Stimulated activated CD4-positive, alpha-beta T cell treated with anti-CD3 and anti-CD28 coated beads, Interleukin-12 subunit alpha, Interleukin-12 subunit beta, amount 100 ng/mL, for 48 hours (primary cell): ENCODE measurements at places on chromosomes 16 and 17.

DNA sequence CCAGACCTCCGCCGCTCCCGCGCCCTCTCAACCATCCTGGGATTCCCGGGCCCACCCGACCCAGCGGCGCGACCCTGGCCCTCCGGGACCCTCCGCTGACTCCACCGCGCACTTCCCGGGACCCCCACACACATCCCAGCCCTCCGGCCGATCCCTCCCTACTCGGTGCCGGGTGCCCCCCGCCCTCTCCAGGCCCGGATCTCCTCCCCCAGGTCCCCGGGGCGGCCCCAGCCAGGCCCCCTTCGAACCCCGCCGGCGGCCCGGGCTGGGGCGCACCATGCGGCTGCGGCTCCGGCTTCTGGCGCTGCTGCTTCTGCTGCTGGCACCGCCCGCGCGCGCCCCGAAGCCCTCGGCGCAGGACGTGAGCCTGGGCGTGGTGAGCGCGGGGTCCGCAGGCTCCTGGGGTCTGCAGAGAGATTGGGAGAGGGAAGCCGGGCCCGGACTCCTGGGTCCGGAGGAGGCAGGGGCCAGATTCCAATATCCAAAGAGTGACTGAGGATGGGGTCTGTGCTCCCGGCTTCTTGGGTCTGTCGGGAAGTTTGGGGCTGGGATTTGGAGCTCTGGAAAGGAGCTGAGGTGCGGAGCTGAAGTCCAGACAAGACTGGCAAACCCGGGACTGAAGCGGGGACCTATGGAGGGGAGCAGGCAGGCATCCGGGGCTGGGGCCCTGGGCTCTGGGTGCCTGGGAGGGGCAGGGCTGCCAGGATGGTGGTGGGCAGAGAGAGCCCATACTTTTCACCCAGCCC, 453 bp downstream of the MMP25 start:
- DNase-seq: no peak

DNA sequence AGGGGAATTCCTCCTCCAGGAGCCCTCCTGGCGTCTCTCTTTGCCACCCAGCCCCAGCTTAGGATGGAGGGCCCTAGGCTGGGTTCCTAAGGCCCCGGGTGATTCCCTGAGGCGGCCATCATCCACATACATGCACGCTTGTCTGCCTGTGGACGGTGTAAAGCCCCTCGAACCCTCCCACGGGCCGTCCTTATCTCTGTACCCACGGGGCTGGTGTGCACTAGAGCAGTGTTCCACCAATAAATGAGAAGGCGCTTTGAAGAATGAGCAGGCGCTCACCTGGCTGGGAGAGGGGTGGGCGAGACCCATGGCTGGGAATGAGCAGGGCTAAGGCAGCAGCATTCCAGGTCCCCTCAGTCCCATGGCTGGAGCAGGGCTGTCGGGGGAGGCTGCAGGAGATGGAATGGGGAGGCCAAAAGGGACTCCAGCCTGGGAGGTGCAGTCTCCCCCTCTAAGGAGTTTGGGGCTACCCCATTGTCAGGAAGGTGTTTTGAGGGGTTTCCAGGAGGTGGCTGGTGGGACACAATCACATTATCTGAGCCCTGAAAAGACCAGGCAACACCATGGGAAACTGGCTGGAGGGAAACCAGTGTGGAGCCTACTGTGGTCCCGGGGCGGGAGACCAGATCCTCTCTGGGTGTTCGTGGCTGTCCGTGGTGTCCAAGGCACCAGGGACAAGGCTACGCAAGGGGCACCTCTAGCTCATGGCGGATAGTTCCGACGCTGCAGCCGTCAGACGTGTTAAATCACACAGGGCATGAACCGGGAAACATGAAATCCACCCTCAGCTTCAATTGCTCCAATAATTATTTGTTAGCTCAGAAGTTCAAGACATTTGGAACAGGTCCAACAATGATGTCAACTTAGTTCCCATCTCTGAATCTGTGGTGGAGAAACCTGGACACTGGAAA, 87.5 kb upstream of the DNAH17 start:
- no peak for DNase-seq

DNA sequence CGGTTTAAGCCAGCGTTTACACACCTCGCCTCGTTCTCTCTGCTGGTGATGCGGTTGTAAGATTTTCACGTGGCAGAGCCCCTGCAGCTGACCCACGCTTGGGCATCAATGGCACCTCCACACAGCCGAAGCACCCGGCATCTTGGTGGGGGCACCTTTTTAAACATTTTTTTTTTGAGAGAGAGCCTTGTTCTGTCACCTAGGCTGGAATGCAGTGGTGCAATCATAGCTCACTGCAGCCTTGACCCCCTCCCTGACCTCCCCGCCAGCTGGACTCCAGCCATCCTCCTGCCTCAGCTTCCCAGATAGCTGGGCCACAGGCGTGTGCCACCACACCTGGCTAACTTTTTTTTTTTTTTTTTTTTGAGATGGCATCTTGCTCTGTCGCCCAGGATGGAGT, 4.9 kb downstream of the WDR90 start:
- no peak for DNase-seq

GRCh38 chr17:41308251-41308917, 725 bp downstream of the KRTAP16-1 start:
- DNase-seq: peak; percentile 36

GRCh38 chr16:19745286-19746010, 27.4 kb downstream of the IQCK start:
- no peak for DNase-seq

DNA sequence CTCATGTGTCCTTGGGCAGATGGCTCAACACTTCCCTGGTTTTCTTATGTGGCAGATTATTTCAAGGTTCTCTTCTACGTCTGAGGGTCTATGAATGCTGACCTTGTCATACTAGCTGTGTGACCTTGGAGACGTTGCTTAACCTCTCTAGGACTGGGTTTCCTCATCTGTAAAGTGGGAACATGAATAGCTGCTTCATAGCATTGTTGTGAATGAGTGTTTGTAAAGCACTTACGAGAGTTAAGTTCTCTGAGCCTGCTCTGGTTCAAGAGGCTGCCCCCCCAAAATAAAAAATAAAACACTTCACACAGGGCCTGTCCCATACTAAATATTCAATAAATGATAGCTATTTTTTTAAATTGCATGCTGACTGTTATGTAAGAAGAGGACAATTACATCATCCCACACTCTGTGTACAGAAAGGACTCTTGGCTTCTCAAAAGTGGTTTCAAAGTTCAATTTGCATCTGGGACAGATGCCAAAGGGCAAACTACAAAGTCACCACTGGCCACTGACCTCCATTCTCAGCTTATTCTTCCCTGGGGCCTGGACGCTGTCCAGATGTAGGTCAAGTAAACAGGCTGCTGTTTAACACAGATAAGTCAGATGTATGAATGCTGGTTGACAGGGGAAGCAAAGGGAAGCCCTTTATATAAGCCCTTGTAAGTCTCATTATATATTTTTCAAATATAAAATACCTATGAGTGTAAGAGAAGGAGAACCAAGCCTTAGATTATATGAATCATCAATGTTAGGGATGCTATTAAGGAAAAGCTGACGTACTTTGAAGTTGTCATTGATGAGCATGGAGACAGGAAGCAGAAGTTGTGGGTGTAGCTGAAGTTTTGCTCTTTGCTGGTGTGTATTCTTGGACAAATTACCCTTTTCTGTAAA, 15.4 kb upstream of the NDEL1 start:
- no peak for DNase-seq

DNA sequence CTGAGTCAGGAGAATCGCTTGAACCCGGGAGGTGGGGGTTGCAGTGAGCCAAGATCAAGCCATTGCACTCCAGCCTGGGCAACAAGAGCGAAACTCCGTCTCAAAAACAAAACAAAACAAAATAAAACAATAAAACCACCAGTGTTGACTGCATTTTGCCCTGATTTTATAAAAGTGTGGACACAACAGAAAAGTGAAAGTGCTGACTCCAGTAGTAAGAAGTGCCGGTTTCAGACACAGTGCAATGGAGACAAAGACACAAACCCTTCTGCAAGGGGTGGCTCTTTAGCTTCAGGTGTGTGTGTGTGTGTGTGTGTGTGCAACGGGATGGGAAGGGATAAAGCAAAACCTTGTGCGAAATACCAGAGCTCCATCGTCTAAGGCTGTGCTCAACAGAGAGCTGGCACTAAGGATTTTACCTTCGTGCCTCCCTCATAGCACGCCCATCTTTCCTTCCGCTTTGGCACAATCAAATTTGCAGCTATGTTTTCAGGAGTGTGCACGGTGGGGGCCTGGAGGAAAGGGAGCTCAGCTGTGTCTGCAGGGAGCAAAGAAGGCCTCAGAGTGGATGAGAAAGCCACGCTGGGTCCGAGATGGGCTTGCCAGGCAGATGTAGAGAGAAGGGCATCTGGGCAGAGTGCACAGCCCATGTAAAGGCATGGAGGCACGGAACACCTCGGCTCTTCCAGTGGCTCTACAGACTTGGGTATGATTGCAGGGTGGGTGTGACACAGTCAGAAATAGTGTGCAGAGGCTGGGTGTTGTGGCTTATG, 15.5 kb downstream of the MXRA7 start:
- no peak for DNase-seq

- DNase-seq: no peak
Measured at GRCh38 chr17:5595831-5596230, 11.5 kb upstream of the NLRP1 start.

DNA sequence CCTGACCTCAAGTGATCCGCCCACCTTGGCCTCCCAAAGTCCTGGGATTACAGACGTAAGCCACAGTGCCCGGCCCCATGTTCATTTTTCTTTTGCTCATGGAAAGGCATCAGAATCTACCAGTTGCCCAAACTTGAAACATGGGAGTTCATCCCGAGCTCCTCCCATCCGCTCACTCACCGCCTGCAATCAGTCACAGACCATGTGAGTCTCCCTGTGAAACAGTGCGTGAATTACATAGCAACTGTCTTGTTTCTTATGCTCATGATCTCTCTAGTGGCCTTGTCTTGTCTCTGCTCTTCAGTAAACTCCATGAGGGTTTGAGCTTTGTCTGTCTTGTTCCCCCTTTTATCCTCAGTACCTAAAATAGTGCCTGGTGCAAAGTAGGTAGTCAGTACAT, 52.1 kb upstream of the TNRC6A start:
- DNase-seq: no peak

- no peak for DNase-seq
Measured at GRCh38 chr16:78137782-78138616, 38.5 kb downstream of the WWOX start.

DNA sequence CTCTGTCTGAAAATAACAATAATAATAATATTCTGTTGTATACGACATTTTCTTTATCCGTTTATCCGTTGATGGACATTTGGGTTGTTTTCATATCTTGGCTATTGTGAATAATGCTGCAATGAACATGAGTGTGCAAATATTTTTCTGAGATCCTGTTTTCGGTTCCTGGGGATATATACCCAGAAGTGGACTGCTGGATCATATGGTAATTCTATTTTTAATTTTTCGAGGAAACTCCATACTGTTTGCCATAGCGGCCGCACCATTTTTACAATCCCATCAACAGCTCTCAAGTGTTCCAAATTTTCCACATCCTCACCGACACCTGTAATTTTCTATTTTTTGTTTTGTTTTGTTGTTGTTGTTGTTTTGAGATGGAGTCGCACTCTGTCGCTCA, 5.3 kb upstream of the PRSS41 start:
- no peak for DNase-seq

DNA sequence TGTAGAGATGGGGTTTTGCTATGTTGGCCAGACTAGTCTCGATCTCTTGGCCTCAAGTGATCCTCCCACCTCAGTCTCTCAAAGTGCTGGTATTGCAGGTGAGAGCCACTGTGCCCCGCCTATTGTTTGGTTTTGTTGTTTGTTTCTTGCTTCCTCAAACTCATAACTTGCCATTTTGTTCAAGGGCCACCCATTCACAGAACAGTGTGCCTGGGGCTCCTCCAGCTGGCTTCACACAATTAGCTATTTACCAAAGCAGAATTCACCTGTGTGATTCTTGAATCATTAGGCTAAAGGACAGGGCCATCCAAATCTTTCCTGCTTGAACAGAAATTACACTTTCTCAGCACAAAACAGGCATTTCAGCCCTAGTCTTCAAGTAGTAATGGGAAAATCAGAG, 7.2 kb downstream of the ABHD15 start:
- no peak for DNase-seq

DNA sequence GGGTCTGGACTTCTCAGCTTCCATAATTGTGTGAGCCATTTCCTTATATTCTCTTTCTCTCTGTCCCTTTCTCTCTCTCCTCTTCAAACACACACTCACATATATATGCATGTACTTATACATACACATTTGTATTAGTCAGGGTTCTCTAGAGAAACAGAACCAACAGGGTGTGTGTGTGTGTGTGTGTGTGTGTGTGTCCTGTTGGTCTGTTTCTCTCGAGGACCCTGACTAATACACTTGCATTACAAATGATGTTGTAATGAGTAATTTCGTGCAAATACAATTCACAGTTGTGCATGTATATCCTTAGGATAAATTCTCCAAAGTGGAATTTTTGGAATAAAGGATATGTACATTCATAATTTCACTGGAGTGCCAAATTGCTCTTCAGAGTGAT, 115.3 kb downstream of the NPIPB5 start:
- no peak for DNase-seq

- DNase-seq: no peak
Measured at GRCh38 chr17:81137248-81137647, 28.1 kb upstream of the PVALEF start.
